ENCODE measurements at places on chromosomes 2 and 18. TPM values are rescaled to one million over a fixed set of nuclear protein-coding genes. Genes with fewer than 3 reads are reported as not detected.

TEKT4 gene
- total RNA-seq: 0.27 TPM

NDC80 gene
- 20.3 TPM for total RNA-seq

NEB gene
- total RNA-seq: 3.9 TPM

CAVIN2 gene
- 10.5 TPM for total RNA-seq

ACTR1B gene
- 28.6 TPM for total RNA-seq

CRIM1 gene
- total RNA-seq: 47.9 TPM

PLEKHH2 gene
- 12.2 TPM for total RNA-seq

CRYGD gene
- 1.9 TPM for total RNA-seq
